ENCODE measurements at places on chromosomes 12 and 14.
A peak's percentile ranks its signal among the peaks of the same experiment; 100 is the strongest.

DNA sequence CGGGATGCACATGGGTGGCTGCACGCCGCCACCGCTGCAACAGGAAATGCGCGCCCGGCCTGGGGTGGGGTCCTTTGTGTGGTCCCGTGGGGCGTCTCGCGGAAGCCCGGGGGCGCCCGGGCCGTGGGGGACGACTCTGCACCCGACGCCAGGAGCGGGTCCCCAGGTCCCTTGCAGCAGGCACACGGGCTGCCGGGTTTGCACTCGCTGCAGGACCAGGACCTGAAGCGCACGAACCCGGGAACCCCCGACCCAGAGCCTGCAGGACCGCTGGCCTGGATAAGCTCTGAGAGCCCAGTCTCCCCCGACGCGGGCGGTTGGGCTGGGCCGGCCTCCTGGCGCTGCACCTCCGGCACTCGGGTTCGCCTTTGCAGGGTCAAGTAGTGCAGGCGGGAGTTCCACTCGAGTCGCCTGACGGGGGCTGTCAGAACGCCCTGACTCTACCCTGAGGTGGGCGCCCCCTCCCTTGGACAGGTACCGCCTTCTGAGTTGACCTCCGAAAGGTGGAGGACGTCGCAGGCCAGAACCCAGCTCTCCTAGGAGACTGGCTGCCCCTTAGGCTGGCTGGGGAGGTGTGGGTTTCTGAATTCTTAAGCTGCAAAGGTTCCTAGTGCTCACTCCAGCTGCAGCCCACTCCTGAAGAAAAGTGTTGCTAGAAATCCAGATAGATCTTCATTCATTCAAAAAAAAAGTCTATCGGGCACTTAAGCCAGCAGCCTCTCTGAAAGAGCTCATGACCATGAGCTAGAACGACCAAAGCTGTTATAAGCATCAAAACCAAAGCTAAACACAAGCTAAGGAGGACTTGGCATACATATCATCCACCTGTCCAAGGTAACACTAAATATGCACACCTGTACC, 68.0 kb downstream of the RNF34 start:
- peak; percentile 7 for DNase-seq

GRCh38 chr12:19191089-19191488, 61.6 kb downstream of the PLEKHA5 start:
- DNase-seq, result no peak

DNA sequence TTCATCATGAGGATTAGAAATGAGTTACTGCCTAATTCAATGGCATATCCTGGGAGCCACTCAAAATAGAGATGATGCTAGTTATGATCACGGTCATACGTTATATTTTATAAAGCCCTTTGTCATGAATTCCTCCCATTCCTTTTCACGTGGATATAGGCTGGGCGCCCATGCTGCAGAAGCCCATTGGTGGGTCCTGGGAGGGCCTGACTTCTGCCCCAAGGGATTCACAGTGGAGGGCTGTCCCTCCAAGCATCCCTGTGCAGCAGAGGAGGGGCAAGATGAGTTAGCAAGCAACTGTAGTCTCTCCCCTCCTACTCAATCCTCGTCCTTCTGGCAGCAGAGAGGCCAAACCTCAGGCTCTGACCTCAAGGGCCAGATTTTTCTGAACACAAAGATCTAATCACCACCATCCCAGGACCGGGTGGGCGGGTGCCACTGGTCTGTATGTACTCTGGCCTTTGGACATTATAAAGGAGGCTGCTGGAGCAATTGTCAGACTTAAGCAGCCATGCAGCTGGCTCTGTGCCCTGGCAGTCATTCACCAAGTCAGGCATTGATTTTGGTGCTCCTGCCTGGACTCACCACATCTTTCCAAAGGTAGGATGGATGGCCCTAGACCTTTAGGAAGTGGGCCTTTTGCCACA, 8.6 kb downstream of the GLTP start:
- no peak for DNase-seq

DNA sequence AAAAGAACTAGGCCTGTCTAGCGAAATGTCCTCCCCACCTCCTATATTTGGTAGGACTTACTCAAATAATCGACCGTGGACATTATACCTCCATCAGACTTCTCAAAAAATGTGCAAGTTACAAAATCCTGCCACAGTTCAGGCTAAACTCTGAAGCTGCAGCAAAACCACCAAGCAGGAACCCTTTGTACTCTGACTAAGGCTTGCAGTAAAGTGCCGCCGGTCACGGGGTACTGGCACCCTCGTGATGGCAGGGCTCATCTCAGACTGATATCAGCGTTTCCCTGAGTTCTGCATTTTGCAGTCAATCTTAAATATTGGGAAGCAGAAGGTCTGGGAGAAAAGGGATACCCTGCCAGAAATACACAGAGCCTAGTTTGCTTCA, 17.1 kb downstream of the SLC11A2 start:
- DNase-seq, result no peak

DNA sequence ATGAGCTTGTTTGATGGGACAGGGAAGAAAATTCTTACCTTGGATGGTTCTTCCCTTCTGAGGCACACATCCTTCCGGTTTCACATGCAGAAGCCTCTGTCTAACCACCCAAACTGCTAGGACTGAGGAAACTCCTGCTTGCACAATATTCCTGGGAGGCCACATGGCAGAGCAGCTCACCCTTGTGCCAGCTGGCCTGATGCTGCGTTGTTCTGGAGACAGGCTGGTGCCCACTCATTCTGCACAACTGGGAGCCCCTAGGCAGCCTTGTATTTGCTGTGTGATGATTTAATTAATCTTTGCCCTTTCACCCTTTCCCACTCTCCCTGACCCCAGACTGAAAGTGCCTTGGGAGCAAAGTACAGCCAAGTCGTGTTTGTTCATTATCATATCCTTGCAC, 130.8 kb downstream of the RTN1 start:
- DNase-seq, result no peak

GRCh38 chr14:100667656-100668055, 59.0 kb upstream of the DLK1 start:
- no peak for DNase-seq

DNA sequence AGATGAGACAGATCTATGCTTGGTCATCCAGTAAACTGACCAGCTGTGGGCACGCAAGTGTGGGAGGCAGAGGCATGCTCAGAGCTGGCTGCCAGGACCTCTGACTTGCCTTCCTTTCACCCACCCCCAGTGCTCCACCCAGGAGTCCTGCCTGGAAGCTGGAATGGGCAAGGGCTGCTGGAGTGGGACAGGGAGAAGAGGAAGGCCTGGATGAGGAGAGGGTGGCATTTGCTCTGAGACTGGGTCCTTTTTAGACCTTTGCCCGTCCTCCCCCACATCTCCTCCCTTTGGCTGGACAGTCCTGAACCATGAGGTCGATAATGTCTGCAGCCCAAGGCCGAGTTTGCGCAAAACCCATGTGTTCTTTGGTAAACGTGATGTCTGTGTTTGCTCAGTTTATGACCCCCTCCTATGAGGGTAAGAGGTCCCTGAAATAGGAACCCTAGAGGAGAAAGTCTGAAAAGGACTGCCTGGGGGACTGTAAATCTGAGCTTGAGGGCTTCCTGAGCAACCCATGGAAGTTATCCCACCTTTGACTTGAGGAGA, 3.8 kb upstream of the INHBE start:
- DNase-seq, result no peak
